ENCODE measurements at places on chromosomes 7 and 10. TPM values are rescaled to one million over a fixed set of nuclear protein-coding genes. Genes with fewer than 3 reads are reported as not detected.

DNA sequence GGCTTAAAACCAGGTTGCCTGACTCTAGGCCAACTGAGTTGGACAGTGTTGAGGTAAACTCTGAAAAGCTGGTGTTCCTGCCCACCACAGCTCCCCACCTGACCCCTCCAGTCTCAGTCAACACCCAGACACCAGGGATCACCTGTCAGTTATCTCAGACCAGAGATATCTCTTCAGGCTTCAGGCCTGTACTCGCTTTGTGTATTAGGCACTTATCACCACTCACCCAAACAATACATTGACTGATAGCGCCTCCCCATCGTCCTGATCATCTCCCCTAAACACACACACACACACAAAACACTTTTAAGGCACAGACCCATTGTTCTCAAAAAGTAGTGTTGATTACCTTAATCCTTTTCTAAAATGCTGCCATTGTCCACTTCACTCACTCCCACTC, 111.5 kb downstream of the PLCE1 start:
- no peak for DNase-seq

GRCh38 chr10:66862687-66863258, 63.1 kb upstream of the LRRTM3 start:
- DNase-seq = no peak

GRCh38 chr10:133346413-133346812, 760 bp upstream of the PRAP1 start:
- no peak for DNase-seq

GRCh38 chr7:144470078-144470477, 66.6 kb upstream of the NOBOX start:
- DNase-seq = no peak

DNA sequence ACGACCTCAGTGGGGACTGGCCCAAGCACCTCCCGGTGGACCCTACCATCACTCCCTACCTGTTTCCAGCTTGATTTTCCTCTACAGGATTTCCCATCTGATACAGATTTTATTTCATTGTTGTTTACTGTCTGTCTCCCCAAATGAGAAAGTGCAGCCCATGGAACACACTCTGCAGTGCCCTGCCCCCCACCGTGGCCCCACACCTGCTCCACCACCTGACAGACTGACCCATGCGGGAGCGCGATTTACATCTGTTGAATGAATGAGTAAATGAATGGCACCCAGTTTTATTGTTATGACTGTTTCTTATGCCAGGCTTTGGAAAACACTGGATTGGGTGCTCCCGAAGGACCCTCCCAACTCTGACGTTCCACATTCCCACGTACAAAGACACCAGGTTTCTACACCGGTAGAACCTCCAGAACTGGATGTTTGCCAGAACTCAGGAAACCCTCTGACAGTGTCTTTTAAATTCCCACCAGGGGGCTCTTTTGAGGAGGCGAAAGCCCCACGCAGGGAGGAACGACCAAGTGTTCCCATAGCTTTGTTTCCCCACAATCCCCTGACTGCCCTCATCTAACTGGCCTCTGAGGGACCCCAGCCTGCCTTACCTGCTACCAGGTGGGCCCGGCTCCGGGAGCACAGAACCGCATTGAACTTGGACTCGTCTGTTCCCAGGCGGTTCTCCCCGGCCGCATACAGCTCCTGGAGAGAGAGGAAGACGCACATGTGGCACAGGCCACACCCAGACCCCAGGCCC, 29.0 kb downstream of the PLAC9 start:
- no peak for DNase-seq

DNA sequence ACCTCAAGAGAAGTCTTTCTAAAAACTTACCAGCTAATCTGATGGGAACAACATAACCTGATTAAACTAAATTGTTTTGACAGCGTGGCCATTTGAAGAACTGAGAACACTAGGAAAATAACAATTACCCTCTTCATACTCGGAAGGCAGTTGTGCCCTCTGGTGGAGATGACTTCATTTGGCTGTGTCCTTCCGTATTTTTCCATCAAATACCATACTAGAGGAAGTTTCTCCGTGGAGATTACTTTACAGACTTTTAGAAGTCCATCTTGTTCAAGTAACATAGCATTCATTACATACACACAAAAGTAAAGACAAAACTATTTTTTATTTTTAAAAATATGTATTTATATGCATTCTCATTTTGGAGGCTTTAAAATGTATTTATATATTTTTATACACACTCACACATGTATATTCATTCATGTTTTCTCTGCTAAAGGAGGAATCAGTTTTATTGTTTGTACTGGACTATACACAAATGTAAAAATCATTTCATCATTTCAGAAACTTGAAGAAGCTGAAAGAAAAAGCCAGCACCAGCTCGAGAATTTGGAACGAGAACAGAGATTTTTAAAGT, 25.2 kb downstream of the SMNDC1 start:
- DNase-seq = no peak

GRCh38 chr7:20607216-20607615, 8.3 kb upstream of the ABCB5 start:
- DNase-seq = no peak

DNA sequence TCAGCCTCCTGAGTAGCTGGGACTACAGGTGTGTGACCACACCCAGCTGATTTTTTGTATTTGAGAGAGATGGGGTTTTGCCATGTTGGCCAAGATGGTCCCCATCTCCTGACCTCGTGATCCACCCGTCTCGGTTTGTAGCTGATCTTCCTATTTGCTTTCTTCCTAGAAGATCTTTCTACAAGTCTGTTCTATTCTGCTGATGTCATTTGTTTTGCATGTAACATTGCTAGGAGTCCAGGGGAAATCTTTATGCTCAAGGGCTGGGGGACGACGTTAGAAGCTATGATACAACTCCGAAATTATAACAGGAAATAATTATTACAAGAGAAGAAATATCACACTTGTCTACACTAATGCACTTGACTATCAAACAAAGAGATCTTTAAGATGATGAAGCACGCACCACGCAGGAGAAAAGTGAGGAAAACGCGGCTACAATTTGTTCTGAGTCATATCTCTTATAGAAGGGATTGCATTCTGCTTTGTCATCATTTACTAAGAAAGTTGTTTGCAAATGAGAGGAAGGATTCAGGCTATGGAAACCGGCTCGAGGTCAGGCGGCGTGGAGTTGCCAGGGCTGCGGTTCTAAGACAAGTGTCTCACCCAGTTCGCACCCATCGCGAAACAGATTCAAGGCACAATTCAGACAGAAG, 103.0 kb upstream of the CARD11 start:
- DNase-seq = no peak

GRCh38 chr7:11181590-11181989, 207.9 kb downstream of the PHF14 start:
- no peak for DNase-seq

- no peak for DNase-seq
Measured at GRCh38 chr7:55206235-55207029, 158.7 kb upstream of the LANCL2 start.

DNA sequence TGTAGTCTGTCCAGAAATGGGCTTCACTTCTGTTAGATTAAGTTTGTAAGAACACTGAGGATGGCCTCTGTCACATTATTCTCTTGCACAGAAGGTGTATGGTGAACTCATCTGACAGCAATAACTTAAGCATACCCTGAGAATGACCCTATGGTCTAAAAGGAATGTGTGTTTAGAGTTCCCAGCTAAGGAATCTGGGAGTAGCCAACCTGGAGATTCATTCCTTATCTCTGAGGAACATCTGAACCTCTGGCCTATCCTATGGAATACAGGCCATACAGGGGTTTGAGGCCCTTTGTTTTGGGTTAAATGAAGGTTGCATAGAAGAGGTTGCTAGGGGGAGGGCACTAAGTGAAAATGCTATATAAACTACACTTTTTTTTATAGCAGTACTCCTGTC, 41.4 kb downstream of the LAMB4 start:
- DNase-seq = no peak

- DNase-seq = no peak
Measured at GRCh38 chr10:129896136-129896859, 67.8 kb downstream of the EBF3 start.

GRCh38 chr10:17586821-17587234, 30.3 kb downstream of the HACD1 start:
- DNase-seq = no peak

GRCh38 chr10:59325116-59325515, 37.2 kb downstream of the FAM13C start:
- DNase-seq = no peak

DNA sequence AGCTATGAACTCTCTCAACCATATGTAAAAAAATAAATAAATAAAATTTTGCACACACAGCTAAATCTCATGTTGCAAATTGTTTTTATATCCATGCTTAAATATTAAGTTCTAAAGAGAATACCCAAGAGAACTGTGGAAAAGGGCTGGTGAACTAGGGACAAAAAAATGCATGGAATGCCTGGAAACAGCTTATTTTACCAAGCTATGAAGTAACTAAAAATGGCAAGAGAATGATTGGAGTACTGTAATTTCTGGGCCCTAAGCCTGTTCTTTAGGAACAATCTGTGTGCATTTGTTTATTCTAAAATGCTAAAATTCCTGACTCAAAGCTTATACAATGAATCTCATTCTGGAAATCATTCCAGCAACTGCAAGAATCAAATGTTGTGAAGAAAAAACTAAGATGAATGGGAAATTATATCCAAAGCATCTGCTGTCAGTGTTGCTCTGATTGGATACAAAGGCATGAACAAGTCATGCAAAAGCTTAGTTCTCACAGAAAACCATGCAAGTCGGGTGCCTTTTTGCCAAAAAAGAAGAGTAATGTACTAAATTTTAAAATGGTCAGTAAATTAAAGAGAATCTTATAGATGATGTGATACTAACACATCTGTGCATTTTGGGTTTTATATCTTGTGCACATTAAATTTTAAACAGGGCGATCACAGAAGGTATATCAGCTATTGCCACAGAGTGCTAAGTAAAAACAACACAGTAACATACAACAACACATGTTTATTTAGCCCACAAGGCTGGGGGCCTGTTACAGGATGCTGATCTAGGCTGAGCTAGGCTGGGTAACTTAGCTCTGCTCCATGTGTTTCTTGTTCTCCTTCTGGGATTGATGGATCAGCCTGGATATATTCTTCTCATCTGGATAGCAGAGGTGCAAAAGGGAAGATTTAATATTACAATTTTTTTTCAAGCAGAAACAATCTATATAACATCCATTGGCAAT, 453.5 kb upstream of the SEMA3A start:
- no peak for DNase-seq

The CUZD1 gene
- 0.41 TPM for total RNA-seq

The RADIL gene
- total RNA-seq = 3.3 TPM

The SPDYE5 gene
- total RNA-seq = not detected

The LRRD1 gene
- 1.2 TPM for total RNA-seq

The PLEKHS1 gene
- not detected for total RNA-seq

The AUTS2 gene
- total RNA-seq = 71.3 TPM

The SHTN1 gene
- 50.5 TPM for total RNA-seq

The PCDH15 gene
- total RNA-seq = 6.1 TPM
